ENCODE measurements at places on chromosomes 5 and 9.

DNA sequence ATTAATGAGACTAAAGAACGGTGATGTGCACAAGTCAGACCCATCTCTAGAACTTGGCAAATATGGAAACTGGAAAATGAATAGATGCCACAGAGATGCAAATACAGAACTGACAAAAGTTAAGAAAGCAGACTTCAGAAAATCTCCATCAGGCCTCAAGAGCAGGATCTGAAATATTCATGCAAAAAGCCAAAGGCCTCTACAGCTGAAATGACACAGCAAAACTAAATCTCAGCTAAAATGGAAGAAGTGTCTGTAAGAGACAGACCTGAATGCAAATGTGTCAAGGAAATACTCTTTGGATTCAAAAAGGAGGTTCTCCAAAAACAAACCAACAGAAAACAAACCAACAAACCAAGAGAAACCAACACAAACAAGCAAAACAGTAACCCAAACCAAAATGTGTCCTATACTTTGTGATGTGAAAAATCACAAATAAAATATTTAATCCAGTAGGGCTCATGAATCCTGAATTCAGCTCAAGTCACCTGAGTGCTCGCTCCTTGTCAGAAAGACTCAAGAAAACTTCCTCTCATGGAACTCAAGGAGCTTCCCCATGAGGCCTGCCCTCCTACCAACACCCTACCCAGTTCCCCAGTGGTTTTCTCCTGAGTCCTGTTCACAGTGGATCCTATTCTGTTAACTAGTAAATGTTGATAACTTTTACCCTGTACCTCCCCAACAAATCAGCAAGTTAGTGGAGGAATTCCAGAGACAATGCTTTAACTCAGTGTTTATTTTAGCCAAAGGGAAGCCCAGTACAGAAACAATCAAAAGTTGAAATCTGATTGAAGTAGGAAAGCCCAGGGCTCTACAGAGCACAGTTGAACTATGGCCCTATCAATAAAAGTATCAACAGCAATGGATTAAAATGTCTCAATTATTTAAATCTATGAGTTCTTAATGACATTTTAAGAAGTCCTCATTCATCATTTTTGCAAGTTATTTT, 14.6 kb downstream of the MRPS27 start:
- no peak for DNase-seq

GRCh38 chr9:124502711-124503702, 4.2 kb downstream of the NR5A1 start:
- DNase-seq, result no peak

DNA sequence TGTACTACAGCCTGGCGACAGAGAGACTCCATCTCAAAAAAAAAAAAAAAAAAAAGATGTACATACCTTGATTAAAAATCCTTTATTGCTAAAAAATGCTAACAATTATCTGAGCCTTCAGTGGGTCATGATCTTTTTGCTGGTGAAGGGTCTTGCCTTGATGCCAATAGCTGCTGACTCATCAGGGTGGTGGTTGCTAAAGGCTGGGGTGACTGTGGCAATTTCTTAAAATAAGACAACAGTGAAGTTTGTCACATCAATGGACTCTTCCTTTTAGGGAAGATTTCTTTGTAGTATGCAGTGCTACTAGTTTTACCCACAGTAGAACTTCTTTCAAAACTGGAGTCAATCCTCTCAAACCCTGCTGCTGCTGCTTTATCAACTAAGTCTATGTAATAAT, 33.9 kb upstream of the OTULINL start:
- DNase-seq, result no peak

- no peak for DNase-seq
Observed at GRCh38 chr5:111769541-111769940, 12.5 kb upstream of the NREP start.

- no peak for DNase-seq
Observed at GRCh38 chr9:112380102-112380824, at the start of gene HSDL2. HSDL2 (plus strand) TSS chr9:112380108; CDS start chr9:112380164, 56 bp downstream.

- DNase-seq, result peak; percentile 60
Observed at GRCh38 chr9:126516936-126517832, 96.5 kb upstream of the LMX1B start.

DNA sequence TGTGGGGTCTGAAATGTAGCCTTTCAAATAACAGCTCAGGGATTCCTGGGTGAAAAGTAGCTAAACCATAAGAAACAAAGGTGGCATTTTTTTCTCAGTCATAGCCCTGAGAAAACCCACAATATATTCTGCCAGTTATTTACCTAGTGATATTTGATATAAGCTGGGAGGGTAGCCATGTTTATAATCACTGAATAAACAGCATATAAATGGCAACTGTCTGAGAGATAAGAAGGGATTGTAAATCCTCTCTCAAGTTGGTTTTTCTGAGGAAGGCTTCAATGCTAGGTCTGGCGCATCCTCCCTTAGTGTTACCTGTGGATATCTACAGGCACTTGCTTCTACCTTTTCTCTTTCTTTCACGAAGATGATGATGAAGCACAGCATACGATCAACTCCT, 1080.5 kb upstream of the DMAC1 start:
- no peak for DNase-seq

DNA sequence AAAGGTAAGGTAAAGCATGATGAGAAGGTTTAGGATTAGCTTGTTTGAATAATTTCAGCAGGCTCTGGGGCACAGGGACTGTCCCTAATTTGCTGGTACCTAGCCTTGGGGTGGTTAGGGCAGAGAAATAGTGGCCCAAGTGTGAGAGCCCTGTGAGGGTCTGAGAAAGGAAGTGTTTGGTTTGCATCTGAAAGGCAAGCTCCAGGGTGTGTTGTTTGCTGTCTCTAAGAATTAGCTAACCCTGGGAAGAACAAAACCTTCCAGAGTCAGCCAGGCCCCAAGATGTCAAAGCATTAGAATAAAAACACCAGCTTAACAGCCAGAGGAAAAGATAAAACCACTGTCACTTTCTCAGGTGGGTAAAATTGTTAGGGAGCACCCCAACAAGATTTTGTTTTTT, 31.0 kb downstream of the TMEM252 start:
- DNase-seq, result no peak

DNA sequence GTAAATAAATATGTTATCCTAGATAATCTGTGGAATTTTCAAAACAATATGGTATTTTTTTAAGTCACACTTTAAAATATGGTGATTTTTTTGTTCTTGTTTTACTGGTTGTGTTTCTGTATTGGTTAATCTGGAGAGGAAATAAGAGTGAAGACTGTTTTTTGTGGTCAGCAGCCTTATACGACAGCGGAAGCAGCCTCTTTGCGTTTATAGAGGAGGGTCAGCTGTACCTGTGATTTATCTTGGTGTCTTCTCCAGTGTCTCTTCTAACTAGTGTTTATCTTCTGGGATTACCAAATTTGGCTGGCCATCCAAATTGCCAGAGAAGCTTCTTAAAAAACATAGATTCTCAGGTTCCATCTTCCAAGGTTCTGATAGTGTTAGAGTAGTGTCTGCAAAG, 58.7 kb downstream of the ICE1 start:
- no peak for DNase-seq

DNA sequence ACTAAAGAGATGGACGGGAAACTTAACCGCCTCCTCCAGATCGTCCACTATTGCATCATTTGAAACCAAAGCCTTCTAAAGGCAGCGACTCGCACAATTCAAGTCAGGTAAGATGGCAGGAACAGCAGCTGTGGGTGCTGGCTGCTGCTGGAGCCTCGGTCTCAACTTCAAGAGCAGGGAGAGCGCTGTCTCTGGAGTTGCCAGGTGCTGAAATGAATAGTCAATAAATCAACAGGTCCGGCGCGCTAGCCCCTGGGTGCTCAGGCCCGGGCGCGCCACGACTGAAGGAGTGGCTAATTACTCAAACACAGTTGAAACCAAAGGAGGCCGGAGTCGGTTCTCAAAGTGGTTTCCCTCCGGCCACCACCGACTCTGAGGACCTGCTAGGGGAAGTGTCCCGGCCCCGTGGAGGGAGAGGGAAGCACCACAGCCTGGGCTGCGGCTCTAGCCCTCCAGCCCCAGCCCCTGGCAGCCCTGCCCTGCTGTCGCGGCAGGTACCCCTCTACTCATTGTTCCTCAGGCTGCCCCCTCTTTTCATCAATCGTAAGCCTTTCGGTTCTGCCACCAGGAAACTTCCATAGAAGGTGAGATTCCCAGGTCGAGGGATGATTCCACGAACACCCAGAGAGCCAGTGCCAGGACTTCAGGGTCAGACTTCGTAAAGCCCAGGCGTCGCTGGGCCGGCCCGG, 804 bp downstream of the TTC39B start:
- DNase-seq, result no peak

- no peak for DNase-seq
Observed at GRCh38 chr5:156446526-156446925, 119.6 kb downstream of the SGCD start.

DNA sequence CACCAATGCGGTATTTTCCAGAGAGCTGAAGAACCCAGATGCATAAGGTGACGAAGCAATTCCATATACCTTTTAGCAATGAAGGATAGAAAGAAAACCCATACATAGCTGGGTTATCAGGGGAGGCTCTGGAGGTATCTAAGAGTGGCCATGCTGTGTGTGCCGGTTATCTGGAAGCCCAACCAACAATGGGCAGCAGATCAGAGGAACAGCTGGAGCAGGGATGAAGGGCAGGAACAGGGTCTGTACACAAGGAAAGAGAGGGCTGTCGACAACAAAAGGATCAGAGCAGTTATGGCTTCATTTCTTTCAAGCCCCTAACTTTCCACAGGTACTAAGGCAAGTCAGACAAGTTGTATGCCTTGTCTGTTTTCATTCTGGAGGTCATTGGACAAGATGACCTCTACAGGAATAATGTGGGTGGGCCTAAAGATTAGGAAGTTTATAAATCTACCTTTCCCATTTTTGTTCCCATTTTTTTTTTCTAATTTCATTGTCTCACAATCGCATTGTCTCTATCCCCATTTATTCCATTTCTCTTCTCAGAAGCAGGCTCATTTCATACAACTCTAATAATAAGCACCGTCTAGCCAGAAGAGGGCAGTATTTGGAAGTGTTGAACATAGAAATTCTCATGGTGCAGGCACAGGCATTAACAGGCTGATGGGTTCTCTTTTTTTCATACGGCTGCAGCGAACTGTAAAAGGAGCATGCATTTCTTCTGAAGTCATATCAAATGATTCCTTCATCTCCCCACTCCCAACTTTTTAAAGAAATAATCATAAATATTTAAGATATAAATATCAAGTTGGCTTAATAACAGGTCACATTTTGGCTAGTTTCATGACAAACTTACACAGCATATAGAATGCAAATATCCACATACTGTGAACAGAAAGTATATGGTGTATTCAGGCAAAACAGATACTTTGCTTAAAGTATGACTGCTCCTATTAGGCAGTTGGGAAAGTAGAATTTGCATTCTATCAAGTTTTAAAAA, 63.5 kb downstream of the ZNF474 start:
- no peak for DNase-seq

- DNase-seq, result no peak
Observed at GRCh38 chr5:218457-219291, 554 bp downstream of the SDHA start.

DNA sequence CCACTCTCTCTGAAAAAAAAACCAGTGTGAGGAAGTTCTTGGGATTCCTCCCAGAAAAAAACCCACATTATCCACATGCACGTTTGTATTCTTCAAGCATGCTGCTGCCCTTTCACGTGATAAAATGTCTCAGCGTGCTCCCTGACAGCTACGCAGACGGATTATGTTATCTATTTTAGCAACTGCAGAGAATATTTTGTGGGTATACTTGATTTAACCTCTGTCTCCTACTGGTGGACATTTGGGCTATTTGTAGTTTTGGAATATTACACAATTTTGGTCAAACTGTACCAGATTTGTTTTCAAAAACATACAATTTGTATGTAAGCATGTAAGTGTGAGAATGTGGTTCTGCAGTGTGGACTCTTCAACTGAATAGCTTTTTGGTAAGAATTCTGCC, 10.7 kb downstream of the PRRC2B start:
- DNase-seq, result no peak

- no peak for DNase-seq
Observed at GRCh38 chr9:81826517-81826906, 101.7 kb upstream of the SPATA31D4 start.

DNA sequence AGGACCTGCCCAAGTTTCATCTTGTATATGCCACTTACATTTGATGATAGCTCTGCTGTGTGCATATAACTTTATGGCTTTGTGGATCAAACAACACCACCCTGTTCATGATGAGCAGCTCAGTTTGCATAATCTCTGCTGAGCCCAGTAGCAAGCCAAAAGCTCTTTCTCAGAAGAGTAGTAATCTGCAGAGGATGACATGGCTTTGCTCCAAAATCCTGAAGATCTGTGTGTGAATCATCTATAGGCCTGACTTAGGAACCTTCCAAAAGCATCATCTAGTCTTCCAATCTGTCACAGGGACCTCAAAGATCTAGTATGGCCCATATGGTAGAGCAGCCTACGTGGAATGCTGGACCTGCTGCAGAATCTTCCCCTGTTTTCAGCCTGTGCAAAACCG, 394.6 kb downstream of the PSAT1 start:
- DNase-seq, result no peak

DNA sequence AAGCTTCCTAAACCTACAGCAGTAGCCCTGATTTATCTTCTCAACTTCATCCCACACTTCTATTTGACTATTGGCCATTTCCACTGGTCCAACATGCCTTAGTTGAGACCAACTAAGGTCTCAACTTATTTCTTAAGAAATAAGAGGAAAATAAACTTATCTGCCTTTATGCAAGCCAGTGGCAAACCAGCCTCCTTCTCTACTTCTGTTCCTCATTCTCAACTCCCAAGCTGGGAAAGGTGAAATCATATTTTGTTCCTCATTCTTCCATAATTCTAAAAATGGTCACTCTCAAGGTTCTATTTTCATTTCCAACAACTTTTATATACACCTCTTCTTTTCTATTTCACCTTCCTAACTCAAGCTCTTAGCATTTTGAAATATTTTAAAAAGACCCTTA, 149.6 kb upstream of the C9orf72 start:
- no peak for DNase-seq

- no peak for DNase-seq
Observed at GRCh38 chr5:178336889-178337288, 104.3 kb upstream of the PHYKPL start.

DNA sequence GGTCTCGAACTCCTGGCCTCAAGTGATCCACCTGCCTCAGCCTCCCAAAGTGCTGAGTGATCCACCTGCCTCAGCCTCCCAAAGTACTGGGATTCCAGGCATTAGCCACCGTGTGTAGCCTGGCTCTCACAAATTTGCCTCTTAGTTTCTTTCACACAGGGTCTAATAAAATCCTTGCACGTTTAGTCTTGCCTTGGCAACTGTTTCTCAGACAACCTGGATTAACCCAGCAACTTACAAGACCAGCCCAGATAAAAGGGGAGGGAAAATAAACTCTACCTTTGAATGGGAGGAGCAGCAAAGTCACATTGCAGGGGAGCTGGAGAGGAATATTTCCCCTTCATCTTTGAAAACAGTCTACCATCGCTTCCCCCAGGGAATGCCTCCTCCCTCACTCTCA, 29.3 kb upstream of the GNA14 start:
- no peak for DNase-seq

DNA sequence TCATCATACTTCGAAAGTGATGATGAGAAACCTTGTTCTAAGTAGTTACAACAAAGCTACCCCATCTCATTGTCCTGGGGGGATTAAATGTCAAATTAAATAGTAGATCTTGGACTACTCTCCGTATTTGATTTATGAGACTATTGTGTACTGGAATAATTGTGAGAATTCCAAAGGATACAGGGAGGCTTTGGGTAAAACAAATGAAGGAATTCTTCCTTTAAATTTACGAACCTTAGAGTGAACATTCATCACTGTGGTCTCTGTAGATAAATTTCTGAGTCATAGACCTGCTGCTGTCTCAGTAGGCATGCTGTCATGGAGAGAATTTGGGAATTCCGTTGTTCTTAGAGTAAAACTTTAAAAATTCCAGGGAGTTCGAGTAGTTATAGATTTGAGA, 836.2 kb downstream of the DNAH5 start:
- no peak for DNase-seq

Data from SIG-M5 (cell line).